ENCODE measurements at places on chromosomes 2 and 18.

- ATAC-seq: no peak
Measured at GRCh38 chr18:8654503-8655451, 45.5 kb downstream of the RAB12 start.

DNA sequence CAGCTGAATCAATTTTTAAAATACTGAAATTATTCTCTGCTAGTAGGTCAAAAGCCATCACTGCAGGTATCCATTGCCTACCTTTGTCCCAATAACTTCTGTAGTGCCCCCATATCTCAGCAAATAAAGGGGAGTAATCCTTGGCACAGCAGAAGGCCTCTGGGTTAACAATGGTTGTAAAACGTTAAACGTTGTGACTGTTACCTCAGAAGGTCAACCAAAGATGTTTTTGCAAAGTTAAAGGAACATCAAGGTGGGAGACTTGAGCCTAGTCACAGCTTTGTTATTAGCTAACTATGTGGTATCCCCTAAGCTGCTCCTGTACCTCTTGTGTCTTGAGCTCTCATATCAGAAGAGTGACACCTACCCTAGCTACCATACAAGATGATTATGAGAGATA is 60.5 kb downstream of the COX7A2L start:
- ATAC-seq: no peak

- ATAC-seq: no peak
Measured at GRCh38 chr18:48806551-48807261, 144.1 kb downstream of the SMAD7 start.

- ATAC-seq: no peak
Measured at GRCh38 chr2:54380670-54381069, 75.5 kb upstream of the SPTBN1 start.

DNA sequence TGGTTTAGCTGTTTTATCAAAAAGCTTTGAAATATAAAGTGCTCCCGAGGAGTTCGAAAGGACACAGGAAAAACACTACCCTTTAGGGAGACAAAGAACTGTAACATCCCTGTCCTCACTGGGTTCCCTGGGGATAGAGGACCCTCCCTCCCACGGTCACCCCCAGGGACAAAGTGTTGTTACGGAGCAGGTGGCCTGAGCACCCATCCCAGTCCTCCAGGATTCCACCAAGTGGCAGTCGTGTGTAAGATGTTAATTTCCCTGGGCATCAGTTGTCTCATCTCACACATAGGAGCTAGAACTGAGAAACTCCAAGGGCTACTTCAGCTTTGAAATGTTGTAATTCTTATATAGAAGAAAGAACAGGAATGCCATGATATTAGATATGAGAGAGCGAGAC is 137.7 kb downstream of the ALK start:
- ATAC-seq: no peak

DNA sequence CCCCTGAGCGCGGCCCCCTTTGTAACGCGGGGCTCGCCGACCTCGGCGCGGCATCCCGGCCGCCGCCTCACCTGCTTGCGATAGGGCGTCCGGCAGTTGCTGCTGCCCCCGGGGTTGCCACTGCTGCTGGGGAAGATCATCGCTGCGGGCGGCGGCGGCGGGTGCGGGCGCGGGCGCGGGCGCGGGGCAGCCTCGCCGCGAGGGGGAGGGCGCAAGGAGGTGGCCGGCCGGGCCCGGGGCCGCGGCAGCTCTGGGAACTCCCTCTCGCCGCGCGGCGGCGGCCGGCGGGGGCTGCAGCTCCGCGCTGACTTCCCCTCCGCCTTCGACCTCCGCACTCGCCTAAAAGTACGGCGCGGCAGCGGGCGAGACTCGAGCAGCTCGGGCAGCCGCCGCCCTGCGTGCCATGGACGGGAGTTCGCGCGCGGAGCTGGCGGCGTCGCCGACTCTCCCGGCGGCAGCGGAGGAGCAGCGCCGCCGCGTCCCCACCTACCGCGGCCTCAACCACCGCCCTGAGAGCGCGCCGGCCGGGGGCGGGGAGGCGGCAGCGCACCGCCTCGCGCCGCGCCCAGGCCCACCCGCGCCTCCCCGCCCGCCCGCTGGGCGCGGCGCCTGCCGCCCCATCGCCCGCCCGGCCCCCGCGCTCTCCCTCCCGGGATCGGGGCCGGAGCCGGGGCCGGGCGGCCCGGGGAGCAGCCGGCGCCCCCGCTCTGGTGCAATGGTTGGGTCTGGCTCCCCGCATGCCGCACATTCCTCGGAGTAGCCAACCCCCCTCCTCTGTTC is 86.0 kb downstream of the RBMS1 start:
- peak; percentile 83 for ATAC-seq

- no peak for ATAC-seq
Measured at GRCh38 chr18:8001711-8002301, 434.7 kb downstream of the PTPRM start.

Measured in stimulated activated memory B cell treated with anti-CD40 and anti-IgM and Interleukin-4, amounts not matched to agents 10 μg/mL and 1 μg/mL and 100 μg/mL, for 72 hours (primary cell).